ENCODE measurements at places on chromosomes 5 and 9.

- no peak for DNase-seq
Observed at GRCh38 chr9:15205632-15206420, 101.2 kb downstream of the TTC39B start.

- DNase-seq: no peak
Observed at GRCh38 chr5:163503106-163504078, 2.0 kb upstream of the MAT2B start.

- no peak for DNase-seq
Observed at GRCh38 chr9:109166771-109167601, at the start of gene FRRS1L. Gene FRRS1L (minus strand): TSS chr9:109167249. CDS start chr9:109167138, 111 bp downstream.

DNA sequence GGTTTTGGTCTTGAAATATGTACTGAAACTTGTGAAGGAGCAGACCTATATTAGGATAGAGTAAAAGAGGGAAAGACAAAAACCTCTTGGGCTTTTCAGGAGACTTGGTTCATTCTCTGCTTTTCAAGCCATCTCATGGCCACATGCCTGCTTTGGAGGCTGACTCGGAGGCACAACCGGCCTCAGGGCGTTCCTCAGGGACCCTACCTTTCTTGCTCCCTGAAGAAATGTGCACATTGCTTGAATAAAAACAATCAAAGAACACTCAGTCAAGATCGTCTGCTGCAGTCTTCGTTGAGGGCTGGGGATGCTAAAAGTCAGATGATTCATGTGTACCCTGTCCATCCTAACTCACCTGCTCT is 994 bp downstream of the IRGM start:
- DNase-seq: no peak

DNA sequence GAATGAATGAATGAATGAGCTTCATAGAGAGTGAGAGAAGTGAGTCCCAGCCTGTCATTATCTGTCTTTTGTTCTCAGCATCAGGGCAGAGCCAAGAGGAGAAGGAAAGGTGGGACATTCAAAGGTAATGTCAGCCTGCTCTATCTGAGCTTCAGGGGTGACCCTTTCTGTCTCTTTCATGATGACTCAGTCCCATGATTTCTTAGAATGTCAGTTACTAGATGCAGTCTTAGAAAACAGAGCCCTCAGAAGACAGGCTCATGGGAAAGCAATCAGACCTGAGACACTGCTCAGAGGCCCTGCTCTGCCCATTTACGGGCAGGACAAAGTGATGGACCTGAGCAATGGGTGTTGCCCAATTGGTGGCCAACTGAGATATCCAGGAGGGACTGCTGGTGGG is 1.1 kb downstream of the SPATA31D1 start:
- DNase-seq: no peak

- no peak for DNase-seq
Observed at GRCh38 chr9:9901624-9902023, 711.2 kb downstream of the PTPRD start.

- DNase-seq: no peak
Observed at GRCh38 chr9:19629488-19629887, 159.3 kb downstream of the SLC24A2 start.

DNA sequence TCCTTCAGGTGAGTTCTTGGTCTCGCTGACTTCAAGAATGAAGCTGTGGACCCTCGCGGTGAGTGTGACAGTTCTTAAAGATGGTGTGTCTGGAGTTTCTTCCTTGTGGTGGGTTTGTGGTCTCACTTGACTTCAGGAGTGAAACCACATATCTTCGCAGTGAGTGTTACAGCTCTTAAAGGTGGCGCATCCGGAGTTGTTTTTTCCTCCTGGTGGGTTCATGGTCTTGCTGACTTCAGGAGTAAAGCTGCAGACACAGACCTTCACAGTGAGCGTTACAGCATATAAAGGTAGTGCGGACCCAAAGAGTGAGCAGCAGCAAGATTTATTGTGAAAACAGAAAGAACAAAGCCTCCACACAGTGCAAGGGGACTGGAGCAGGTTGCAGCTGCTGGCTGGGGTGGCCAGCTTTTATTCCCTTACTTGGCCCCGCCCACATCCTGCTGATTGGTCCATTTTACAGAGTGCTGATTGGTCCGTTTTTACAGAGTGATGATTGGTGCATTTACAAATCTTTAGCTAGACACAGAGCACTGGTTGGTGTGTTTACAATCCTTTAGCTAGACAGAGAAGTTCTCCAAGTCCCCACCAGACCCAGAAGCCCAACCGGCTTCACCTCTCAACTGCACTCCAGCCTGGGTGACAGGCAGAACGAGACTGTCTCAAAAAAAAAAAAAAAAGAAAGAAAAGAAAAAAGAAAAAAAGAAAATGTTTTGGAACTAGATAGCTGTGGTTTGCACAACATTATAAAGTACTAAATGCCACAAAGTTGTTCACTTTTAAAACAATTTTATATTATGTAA is 9.1 kb upstream of the ERMP1 start:
- DNase-seq: no peak

DNA sequence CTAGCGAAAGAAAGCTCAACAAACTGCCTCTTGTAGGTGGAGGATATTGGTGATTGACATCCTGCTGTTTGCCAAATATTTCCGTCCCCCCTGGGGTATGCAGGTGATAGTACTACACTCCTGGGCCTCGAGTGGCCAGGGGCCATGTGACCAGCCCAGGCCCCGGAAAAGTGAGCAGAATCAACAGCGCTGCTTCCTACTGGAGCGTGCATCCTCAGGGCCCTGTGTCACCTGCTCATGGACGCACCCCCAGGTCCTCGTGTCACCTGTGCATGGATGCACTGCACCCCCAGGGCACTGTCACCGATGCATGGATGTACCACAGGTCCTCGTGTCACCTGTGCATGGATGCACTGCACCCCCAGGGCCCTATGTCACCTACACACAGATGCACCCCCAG is 43.8 kb downstream of the ADAMTS16 start:
- DNase-seq: no peak
